ENCODE measurements at places on chromosomes 5 and 9.

- no peak for DNase-seq
These were observed 27.4 kb downstream of the FAM219A start for GRCh38 chr9:34430843-34431437.

GRCh38 chr5:138668451-138669380 is 84.5 kb upstream of the CTNNA1 start:
- peak; percentile 33 for DNase-seq

- DNase-seq, result no peak
These were observed 123.9 kb downstream of the GHR start for GRCh38 chr5:42547141-42547540.

DNA sequence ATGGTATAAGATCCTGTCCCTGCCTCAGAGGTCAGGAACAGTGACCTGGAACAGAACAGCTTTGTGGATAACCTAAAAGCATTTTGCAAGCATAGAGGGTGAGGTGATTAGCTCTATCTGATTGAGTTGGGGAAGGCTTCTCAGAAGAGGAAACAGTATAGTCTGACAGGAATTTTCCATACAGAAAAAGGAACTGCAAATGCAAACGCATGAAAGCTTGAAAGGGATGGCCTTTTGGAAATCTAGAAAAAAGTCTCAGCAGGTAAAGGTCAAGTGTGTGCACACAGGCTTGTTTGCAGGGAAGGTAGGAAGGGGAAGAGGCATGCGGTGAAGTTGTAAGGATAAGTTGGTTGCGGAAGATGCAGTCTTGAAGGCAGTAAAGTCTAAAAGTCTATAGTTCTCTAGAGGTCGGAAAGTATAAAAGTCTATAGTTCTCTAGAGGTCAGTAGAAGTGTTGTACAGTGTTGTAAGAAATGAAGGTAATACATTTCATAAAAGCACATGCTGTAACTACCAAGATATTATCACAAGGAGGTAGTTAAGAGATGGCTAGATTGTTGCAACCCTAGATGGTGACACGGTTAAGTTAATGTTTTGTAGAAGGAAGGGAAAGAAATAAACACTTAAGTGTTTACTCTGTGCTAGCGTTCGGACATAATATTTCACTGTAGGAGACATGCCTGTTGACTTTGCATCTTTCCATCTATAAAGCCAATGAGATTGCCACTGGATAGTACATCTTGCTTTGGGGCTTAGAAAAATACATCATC is 16.7 kb upstream of the HSPB3 start:
- DNase-seq, result no peak
